Natural killer cell (primary cell): ENCODE measurements at places on chromosomes 16 and 17. TPM values are rescaled to one million over a fixed set of nuclear protein-coding genes. Genes with fewer than 3 reads are reported as not detected.

TBC1D3G gene
- total RNA-seq: not detected

DNA sequence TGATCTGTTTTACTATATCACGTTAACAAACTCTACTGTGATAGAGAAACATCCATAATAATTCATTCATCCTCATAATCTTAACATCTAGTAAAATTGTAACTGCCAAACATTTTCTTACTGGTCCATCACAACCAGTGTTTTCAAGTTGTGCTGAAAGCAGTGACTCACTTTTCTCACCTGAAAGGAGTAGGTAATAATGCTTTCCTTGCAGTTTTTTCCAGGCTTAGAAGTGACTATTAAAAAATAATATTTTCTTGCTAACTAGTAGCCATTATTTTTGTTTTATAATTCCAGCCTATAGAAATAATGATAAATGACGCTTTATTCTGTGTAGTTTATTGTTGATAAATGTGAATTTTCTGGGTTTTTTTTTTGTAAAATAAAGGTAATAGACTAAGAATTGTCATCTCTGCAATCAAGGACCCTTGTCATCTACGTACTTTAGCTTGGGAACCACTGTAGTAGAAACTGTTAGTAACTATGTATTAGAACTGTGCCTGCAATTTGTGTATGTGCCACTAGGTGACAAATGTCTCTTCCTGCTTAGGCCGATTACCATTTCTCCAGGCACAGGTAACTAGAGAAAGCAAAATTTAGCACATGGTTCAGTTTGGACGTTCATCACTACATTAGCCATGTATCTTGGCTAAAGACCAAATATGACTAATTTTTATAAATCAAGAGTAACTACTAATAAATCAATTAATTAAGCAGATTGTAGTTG lies 409.4 kb upstream of the ERCC4 start:
- DNase-seq: no peak

DNA sequence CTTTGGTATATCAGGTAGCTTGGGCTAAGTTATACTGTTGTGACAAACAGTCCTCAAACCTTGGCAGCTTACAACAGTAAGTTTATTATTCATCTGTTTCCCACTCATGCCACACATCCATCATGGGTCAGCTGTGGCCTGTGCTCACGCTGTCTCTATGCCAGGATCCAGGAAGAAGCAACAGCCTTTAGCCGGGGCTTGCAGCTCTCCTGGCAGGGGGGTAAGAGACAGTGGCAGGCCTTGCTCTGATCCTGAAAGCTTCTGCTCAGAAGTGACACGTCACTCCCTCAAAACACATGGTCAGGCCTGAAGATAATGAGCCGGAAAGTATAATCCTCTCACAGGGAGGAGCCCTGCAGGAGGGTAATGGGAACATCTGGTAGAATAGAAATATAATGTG lies 377.6 kb downstream of the CPPED1 start:
- DNase-seq: no peak

AANAT gene
- total RNA-seq: 0.28 TPM

FXR2 gene
- 40.2 TPM for total RNA-seq

- DNase-seq: no peak
These were observed 33.8 kb downstream of the FA2H start for GRCh38 chr16:74740795-74741304.

KRT36 gene
- not detected for total RNA-seq

DNA sequence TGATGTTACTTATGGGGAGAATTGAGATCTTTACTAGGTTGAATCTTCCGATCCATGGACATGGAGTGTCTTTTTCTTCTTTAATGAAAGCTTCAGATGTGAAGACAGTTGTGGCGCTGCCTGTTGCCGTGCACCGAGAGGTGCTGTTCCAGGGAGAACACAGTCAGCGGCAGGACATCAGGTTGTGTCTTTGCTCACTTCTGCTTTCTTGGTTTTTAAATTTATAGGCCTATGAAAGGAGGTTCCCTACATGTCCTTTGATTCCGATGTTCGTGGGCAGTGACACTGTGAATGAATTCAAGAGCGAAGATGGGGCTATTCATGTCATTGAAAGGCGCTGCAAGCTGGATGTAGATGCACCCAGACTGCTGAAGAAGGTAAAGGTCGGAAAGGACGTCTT lies 49.8 kb downstream of the SEC14L1 start:
- DNase-seq: no peak

DNA sequence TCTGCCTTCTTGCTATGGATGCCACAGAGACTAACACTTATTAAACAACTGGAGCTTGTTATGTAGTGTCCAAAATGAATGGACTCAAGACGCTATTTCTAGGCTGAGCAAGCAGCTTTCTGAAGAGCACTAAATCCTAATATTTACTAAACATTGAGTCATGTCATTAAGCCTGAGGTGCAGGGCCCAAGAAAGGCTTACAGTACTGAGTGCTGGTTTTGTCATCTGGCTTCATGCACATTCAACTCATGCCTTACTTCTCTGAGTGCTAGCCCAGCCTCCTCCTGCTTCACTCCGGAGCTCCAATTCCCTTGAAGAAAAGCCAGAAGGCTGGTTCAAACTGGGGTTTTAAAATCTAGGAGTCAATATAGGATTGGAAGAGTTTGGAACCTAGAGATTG lies 363.3 kb upstream of the CDH5 start:
- DNase-seq: no peak

DNA sequence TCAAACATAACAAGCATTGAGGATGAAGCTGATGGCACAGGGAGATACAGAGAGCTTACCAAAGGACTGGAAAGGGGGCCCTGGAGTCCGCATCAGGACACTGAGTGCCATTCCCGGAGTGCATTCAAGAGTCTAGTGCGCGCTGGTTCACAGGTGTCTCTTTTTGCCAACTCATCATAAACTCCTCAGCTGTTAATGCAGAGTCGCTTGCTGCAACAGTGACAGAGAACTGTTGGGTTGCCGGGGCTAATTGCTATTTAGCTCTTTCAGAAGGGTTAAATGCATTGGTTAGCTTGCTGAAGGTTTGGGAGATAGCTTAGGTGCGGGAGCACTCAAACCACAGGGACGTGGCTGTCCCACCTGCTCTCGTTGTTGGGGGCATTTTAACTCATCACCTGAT lies 1091.6 kb upstream of the EEF2KMT start:
- DNase-seq: no peak

GRCh38 chr17:40915199-40915661 lies 22.2 kb downstream of the KRT23 start:
- DNase-seq: no peak

ASPHD1 gene
- total RNA-seq: not detected

- DNase-seq: no peak
These were observed 39.8 kb upstream of the MMP2 start for GRCh38 chr16:55439101-55439690.

- DNase-seq: no peak
These were observed 4.8 kb upstream of the VAC14 start for GRCh38 chr16:70805787-70806186.

DNA sequence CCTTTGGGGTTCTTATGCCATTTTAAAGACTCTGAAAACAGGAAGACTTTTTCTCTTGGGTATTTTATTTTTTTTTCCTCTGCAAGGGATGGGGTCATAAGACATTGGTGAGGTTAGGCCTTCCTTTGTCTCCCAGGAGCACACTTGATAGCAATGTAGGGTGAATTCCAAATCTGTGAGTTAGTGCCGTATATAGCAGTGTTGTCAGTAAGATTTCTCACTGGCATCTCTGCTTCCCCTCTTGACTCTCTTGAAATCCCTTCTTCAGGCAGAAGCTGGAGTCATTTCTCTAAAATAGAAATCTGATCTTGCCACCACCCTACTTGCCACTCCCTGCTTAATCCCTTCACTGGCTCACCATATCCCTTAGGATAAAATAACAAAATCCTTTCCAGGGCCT lies 529.7 kb downstream of the WWOX start:
- no peak for DNase-seq

GLYR1 gene
- total RNA-seq: 125 TPM

DNA sequence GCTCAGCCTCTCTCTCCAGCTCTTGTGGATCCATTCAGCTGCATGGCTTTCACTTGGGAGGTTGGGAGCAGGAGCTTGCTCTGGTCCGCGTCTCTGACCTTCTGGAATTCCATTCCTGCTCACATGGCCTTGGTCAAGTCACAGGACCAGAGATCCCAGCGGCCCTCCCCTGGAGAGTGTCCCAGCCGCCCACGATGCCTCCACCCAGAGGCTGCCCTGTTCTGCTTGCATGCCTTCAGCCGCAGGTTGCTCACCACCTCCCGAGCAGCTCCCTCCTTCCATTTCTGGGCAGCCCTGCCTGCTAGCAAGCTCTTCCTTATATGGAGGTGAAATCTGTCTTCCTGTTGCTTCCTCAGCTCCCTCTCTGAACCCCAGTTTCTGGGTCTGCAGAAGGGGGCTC lies 32.6 kb downstream of the RAI1 start:
- DNase-seq: no peak

GRCh38 chr17:61185385-61185784 lies 214.3 kb upstream of the TBX2 start:
- DNase-seq: no peak

DNA sequence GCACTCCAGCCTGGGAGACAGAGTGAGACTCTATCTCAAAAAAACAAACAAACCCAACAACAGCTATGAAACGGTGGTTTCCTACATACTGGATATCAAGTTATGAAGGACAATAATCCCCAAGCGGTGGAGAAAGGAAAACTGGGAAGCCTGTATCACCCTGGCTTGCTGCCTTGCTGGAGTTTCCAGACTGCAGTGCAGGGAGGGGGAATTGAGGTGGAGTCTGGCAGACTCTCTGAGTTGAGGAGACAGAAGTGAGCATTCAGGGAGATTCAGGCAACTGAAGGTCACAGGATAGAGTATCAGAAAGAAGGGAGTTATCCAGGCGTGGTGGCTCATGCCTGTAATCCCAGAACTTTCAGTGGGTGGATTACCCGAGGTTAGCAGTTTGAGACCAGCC lies 11.9 kb downstream of the QRICH2 start:
- DNase-seq: no peak

RND2 gene
- 0.12 TPM for total RNA-seq

GRCh38 chr17:333626-334396 lies 18.8 kb downstream of the RPH3AL start:
- DNase-seq: no peak

GRCh38 chr17:64443086-64443760 lies 5.7 kb upstream of the MILR1 start:
- DNase-seq: no peak

GPRC5C gene
- total RNA-seq: 0.29 TPM

- no peak for DNase-seq
These were observed 6.3 kb downstream of the TPPP3 start for GRCh38 chr16:67386861-67387455.

DNA sequence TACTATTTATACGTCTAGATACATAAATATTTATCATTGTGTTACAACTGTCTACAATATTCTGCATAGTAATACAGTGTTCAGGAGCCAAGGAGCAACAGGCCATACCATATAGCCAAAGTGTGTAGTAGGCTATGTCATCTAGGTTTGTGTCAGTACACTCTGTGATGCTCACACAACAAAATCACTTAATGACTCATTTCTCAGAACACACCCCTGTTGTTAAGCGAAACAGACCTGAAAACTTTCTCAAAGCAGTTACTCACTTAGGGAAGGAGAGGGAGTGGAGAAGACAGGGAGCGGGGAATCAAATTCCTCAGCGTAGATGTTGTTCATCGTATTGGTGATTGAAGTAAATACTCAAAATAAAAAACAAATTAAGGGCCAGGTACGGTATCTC lies 269.5 kb downstream of the STX8 start:
- no peak for DNase-seq

GRCh38 chr17:71395901-71396300 lies 724.9 kb upstream of the SOX9 start:
- no peak for DNase-seq

CLEC18B gene
- total RNA-seq: 0.24 TPM

RAB34 gene
- 12.9 TPM for total RNA-seq

DNA sequence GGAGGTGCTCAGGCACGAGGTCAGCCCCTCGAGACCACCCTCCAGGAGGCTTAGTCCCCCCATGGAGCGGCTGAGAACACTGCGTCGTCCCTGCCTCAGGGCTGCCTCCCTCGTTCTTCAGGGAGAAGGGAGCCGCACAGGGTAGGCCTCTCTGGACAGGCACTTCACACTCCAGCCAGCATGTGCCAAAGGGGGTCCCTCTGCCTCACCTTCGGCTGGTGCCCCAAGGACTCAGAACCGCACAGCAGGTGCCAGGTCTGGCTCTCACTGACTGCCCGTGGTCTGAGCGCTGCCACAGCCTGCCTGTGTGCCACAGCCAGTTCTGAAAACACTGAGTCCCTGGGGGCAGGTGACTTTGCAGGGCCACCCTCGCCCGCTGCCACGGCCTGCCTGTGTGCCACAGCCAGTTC lies 7.1 kb downstream of the P2RX5 start:
- no peak for DNase-seq
